ENCODE measurements at places on chromosomes 12 and 14.

DNA sequence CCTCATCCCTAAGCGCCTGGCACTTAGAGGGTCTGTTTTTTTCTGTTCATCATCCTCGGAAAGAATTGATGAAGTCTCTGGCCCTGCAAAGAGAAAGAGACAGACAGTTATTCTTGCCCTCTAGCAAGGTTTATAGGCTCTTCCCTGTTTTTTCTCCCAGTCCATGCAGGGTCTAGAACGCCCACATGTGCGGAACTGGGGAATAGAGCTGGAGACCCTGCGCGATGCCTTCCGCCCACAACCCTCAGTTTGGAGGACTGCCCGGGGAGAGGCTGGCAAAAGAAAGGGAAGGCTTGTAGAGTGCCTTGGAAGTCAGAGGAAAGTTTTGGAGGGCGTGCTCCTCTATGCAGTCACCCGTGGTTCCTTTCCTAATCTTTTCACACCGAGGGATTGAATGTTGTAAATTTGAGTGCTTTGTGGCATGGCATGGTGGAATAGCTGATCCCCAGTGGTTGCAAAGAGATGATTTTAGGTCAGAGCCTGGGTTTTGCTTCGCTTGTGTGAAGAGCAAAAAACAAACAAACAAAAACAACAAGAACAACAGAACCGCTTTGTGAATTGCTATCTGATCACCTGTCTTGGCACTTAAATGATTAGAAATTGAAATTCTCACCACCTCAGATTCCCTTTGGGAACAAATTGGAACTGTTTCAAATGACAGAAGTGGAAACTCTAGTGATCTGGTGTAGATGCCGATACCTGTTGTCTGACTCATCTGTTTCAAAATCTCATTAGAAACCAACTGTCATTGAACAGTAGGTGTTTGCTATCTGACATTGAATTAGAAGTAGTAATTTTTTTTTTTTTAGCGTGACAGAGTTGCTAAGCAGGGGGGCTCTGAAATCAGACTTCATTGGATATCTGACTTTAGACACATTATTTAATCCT lies 947 bp downstream of the GAS2L3 start:
- no peaks in the 10 kb centered on the region for H3K36me3 ChIP-seq
- no peak overlapping the region for H3K27ac ChIP-seq
- DNase-seq: no peak
- no peaks in the 10 kb centered on the region for H3K27me3 ChIP-seq

- H3K4me3 ChIP-seq: no peak overlapping the region
- no peak overlapping the region for H3K27ac ChIP-seq
- no peaks in the 10 kb centered on the region for H3K36me3 ChIP-seq
- H3K27me3 ChIP-seq: no peaks in the 10 kb centered on the region
- peak; percentile 79 for DNase-seq
Observed at GRCh38 chr14:68694516-68695235, 98.2 kb downstream of the ZFP36L1 start.

GRCh38 chr14:88348546-88348945 lies 25.5 kb upstream of the KCNK10 start:
- no peak overlapping the region for H3K27ac ChIP-seq
- H3K4me1 ChIP-seq: no peaks in the 10 kb centered on the region
- H3K4me3 ChIP-seq: no peak overlapping the region
- peaks cover 4% of the 10 kb centered on the region for H3K27me3 ChIP-seq
- DNase-seq: peak; percentile 16

DNA sequence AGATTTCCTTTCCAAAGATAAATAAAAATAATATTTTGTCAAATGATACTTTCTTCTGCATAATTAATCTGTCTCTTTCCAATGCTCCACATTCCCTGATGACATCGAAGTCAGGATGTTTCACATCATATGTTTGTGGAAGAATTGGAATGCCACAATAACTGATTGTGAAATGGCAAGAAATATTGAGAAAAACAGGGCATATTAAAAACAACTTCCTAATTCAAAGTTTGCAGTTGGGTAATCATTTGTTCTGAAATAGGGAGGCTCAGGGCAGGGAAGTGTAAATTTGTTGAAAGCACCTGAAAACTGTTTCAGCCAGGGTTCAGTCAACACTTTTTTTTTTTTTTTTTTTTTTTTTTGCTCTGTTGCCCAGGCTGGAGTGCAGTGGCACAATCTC lies 50.7 kb downstream of the BCAT1 start:
- DNase-seq: no peak
- no peaks in the 10 kb centered on the region for H3K36me3 ChIP-seq
- H3K4me3 ChIP-seq: no peak overlapping the region
- no peaks in the 10 kb centered on the region for H3K27me3 ChIP-seq

DNA sequence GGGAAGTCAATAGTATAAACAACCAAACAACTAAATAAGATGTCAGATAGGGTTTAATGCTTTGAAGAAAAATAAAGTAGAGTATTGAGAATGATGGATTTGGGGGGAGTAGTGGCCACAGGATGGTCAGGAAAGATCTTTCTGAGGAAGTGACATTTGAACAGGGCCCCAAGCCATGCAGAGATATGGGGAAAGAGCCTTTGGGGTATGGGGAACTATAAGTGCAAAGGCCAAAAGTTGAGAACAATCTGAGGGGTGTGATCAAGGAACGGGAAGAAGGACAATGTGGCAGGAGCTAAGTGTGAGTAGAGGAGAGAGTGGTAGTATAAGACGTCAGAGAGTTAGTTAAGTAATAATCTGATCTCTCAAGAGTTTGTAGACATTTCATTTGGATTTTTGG lies 1.3 kb downstream of the MRPS35 start:
- DNase-seq: no peak
- peaks cover 17% of the 10 kb centered on the region for H3K4me1 ChIP-seq
- H3K27me3 ChIP-seq: no peaks in the 10 kb centered on the region
- H3K27ac ChIP-seq: peak overlapping the region; percentile 86
- peaks cover 6% of the 10 kb centered on the region for H3K36me3 ChIP-seq

GRCh38 chr14:102487204-102487577 lies 22.4 kb downstream of the ANKRD9 start:
- H3K36me3 ChIP-seq: no peaks in the 10 kb centered on the region
- no peak for DNase-seq
- no peak overlapping the region for H3K4me3 ChIP-seq
- no peaks in the 10 kb centered on the region for H3K4me1 ChIP-seq

DNA sequence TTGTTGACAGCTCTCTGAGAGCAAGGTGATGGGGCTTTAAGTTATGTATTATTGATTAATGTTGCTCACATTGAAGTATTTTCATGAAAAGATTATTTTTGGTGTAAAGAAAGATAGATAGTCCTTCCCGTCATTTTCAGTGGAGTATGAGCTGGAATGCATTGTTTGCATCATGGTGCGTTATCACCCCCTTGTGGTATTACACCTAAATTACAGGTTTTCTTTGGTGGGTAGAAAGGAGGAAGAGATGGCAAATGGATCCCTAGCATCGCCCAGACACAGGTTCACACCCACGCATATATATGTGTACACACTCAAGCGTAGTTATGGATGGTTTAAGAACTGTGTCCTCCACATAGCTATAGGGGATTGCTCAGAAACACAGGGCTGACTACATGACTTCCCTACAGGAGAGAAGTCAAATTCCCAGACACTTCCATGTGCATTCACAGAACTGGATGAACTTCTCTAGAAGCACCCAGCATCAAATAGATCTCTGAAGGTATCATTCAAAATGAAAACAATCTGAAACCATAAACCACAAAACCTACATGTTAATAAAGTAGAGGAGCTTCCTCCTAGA lies 14.4 kb upstream of the SERPINA10 start:
- DNase-seq: peak; percentile 4
- H3K4me1 ChIP-seq: no peaks in the 10 kb centered on the region
- no peaks in the 10 kb centered on the region for H3K27me3 ChIP-seq
- no peak overlapping the region for H3K27ac ChIP-seq
- no peaks in the 10 kb centered on the region for H3K36me3 ChIP-seq

DNA sequence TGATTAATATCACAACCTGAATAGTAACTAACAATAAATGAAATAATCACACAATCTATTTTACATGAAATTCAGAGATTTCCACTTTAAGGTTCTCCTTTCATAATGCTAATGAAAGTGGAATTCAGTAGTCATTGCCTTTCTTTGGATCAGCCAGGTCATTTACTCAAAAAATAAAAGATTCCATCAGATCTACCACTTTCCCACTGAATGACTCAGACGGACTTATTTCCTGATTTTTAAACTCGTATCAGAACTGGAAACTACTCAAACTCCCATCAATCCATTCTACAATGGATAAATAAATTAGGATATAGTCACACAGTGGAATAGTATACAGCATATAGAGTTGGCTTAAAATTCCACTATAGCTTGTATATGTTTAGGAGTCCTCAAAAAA lies 237.1 kb downstream of the MED13L start:
- DNase-seq: no peak
- H3K27ac ChIP-seq: no peak overlapping the region
- no peaks in the 10 kb centered on the region for H3K36me3 ChIP-seq
- H3K27me3 ChIP-seq: no peaks in the 10 kb centered on the region
- no peak overlapping the region for H3K4me3 ChIP-seq

- no peak overlapping the region for H3K27ac ChIP-seq
- H3K4me3 ChIP-seq: no peak overlapping the region
- H3K36me3 ChIP-seq: no peaks in the 10 kb centered on the region
- peaks cover 15% of the 10 kb centered on the region for H3K4me1 ChIP-seq
- no peaks in the 10 kb centered on the region for H3K27me3 ChIP-seq
Observed at GRCh38 chr12:14988035-14988434, 15.2 kb downstream of the PDE6H start.

DNA sequence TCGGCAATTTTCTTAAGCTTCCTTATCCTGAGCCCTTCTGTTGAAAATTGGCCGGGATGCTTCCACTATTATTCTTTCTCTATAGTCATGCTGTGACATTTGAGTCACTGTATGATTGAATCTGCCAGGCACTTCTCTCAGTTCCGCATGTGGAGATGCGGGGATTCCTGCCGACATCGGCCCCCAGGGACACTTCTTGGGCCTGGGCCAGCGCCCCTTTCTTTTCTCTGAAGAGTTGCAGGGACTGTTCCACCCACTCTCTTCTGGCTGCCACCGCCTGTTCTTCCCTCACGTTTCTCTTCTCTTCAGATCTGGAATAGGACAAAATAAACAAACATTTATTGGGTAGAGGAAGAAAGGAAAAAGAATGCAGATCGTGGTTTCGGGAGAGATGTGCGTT lies 310.1 kb downstream of the ETNK1 start:
- H3K36me3 ChIP-seq: no peaks in the 10 kb centered on the region
- H3K4me1 ChIP-seq: no peaks in the 10 kb centered on the region
- no peak overlapping the region for H3K4me3 ChIP-seq
- H3K27ac ChIP-seq: no peak overlapping the region

GRCh38 chr12:27013611-27014084 lies 536 bp downstream of the TM7SF3 start:
- H3K36me3 ChIP-seq: peaks cover 3% of the 10 kb centered on the region
- H3K27ac ChIP-seq: peak overlapping the region; percentile 95
- peaks cover 25% of the 10 kb centered on the region for H3K4me1 ChIP-seq
- H3K4me3 ChIP-seq: peak overlapping the region; percentile 93

- no peak overlapping the region for H3K27ac ChIP-seq
- H3K36me3 ChIP-seq: no peaks in the 10 kb centered on the region
- peak; percentile 26 for DNase-seq
- H3K4me3 ChIP-seq: no peak overlapping the region
- peaks cover 15% of the 10 kb centered on the region for H3K4me1 ChIP-seq
Observed at GRCh38 chr12:45257185-45257930, 41.5 kb downstream of the ANO6 start.

- H3K36me3 ChIP-seq: no peaks in the 10 kb centered on the region
- no peak overlapping the region for H3K27ac ChIP-seq
- DNase-seq: no peak
- no peaks in the 10 kb centered on the region for H3K27me3 ChIP-seq
Observed at GRCh38 chr12:115203701-115204100, 519.7 kb upstream of the TBX3 start.

- no peaks in the 10 kb centered on the region for H3K36me3 ChIP-seq
- DNase-seq: no peak
- no peak overlapping the region for H3K4me3 ChIP-seq
- H3K27me3 ChIP-seq: no peaks in the 10 kb centered on the region
Observed at GRCh38 chr12:124719231-124719630, 144.4 kb downstream of the SCARB1 start.

GRCh38 chr12:111596985-111597830 lies 1.9 kb downstream of the ATXN2 start:
- DNase-seq: peak; percentile 84
- no peaks in the 10 kb centered on the region for H3K27me3 ChIP-seq
- peaks cover 21% of the 10 kb centered on the region for H3K4me1 ChIP-seq
- no peaks in the 10 kb centered on the region for H3K36me3 ChIP-seq

- no peak overlapping the region for H3K4me3 ChIP-seq
- H3K4me1 ChIP-seq: no peaks in the 10 kb centered on the region
- DNase-seq: no peak
- H3K27ac ChIP-seq: no peak overlapping the region
- H3K36me3 ChIP-seq: peaks cover 4% of the 10 kb centered on the region
Observed at GRCh38 chr14:31389946-31390345, 30.4 kb downstream of the HEATR5A start.

- no peak for DNase-seq
- H3K4me1 ChIP-seq: no peaks in the 10 kb centered on the region
- no peak overlapping the region for H3K27ac ChIP-seq
- no peaks in the 10 kb centered on the region for H3K27me3 ChIP-seq
- H3K36me3 ChIP-seq: no peaks in the 10 kb centered on the region
- no peak overlapping the region for H3K4me3 ChIP-seq
Observed at GRCh38 chr12:28114488-28114887, 75.8 kb upstream of the CCDC91 start.

DNA sequence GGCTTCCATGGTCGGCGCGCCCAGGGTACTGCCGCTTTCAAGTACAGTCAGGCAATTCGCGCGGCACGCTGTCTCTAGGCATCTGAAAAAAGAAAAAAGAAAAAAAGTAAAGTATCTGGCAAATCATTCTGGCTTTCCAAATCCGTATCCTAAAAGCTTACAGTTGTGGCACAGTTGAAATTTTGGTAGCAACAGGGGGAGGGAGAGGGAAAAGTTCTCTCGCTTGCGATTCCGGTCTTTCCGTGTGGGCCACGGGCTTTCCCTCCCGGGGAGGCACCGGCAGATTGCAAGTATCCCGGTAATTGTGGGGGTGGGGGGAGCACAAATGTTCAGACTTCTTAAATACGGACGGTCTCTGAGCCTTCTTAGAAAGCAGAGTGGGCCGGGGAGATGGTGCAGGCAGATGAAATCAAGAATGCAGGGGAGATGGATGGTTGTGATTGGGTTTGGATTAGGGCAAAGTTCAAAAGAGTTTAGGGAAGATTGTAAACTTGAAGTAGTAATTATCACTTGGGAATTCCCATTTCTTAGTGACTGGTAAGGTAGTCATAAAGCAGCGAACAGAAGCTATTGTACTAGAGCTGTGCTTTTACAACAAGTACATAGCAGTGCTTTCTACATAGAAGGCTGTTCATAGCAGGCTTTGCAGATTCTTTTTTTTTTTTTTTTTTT lies 1.2 kb downstream of the SOCS2 start:
- peaks cover 18% of the 10 kb centered on the region for H3K4me1 ChIP-seq
- peak overlapping the region; percentile 96 for H3K4me3 ChIP-seq
- DNase-seq: peak; percentile 48
- peak overlapping the region; percentile 66 for H3K27ac ChIP-seq
- no peaks in the 10 kb centered on the region for H3K27me3 ChIP-seq
